Uterus (tissue), 4 donors: ENCODE measurements at places on chromosomes 12 and 14. TPM values are rescaled to one million over a fixed set of nuclear protein-coding genes. Genes with fewer than 3 reads are reported as not detected.

NAA25 gene
- 48.7 TPM for total RNA-seq

CD163L1 gene
- total RNA-seq = not detected

SIX4 gene
- 9.7 TPM for total RNA-seq

DNA sequence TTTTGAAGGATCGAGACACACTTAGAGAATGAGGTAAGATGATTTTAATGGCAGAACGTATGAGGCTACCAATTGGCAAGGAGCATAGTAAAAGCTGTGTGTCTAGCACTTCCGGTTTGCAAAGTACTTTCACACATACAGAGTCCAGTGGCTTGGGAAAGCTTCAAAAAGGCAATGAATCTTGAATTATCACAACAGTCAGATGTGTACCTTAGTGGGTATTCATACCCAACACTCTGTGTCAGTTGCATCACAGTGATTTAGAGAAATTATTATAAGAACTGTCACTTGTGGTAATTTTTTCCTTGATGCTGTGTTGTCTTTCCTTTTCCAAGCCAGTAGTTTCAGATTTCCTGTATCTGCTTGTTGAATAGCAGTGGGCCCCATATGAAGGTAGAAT is 424.1 kb downstream of the PCNX1 start:
- H3K4me3 ChIP-seq = no peak overlapping the region
- no peak overlapping the region for H3K27ac ChIP-seq
- DNase-seq = no peak
- H3K27me3 ChIP-seq = no peaks in the 10 kb centered on the region
- no peaks in the 10 kb centered on the region for H3K36me3 ChIP-seq
- H3K4me1 ChIP-seq = no peaks in the 10 kb centered on the region

DNA sequence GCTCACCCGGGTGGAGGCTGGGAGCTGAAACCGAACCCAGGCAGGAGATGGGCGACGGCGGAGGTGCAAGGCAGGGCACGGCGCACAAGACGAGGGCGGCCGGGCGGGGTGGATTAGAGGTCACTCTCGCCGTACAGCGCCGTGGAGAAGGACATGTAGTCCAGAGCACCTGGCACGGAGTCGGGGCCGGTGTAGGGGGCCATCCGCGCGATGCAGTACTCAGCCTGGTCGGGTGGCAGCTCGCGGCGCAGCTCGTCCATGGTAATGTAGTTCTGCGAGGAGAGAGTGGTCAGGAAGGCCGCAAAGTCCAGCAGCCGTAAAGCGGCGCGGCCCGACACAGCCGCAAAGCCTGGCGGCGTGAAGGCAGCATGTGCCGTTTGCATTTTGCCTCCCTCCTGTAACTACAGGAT is 81.9 kb upstream of the ZFP36L1 start:
- no peak overlapping the region for H3K4me3 ChIP-seq
- H3K36me3 ChIP-seq = no peaks in the 10 kb centered on the region
- no peaks in the 10 kb centered on the region for H3K4me1 ChIP-seq

DNA sequence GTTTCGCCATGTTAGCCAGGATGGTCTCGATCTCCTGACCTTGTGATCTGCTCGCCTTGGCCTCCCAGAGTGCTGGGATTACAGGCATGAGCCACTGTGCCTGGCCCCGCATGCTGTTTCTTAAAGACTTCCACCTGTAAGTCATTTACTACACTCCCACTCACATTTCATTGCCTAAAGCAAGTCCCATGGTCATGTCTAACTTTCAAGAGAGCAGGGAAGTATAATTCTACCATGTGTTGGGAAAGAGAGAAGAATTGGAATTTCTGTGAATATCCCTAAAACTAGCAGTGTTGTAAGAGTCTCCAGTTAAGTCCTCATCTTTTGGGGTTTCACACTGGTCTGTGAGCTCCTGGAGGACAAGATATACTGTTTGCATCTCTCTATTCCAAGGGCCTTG is 139.7 kb downstream of the EMP1 start:
- H3K36me3 ChIP-seq = no peaks in the 10 kb centered on the region
- DNase-seq = no peak
- H3K27me3 ChIP-seq = no peaks in the 10 kb centered on the region
- H3K4me3 ChIP-seq = no peak overlapping the region

GRCh38 chr12:92192360-92192759 is 46.7 kb upstream of the BTG1 start:
- H3K4me1 ChIP-seq = no peaks in the 10 kb centered on the region
- no peak overlapping the region for H3K4me3 ChIP-seq
- H3K27me3 ChIP-seq = no peaks in the 10 kb centered on the region
- no peak overlapping the region for H3K27ac ChIP-seq
- no peak for DNase-seq
- H3K36me3 ChIP-seq = no peaks in the 10 kb centered on the region
